ENCODE measurements at places on chromosomes 7 and 10.
A peak's percentile ranks its signal among the peaks of the same experiment; 100 is the strongest.

DNA sequence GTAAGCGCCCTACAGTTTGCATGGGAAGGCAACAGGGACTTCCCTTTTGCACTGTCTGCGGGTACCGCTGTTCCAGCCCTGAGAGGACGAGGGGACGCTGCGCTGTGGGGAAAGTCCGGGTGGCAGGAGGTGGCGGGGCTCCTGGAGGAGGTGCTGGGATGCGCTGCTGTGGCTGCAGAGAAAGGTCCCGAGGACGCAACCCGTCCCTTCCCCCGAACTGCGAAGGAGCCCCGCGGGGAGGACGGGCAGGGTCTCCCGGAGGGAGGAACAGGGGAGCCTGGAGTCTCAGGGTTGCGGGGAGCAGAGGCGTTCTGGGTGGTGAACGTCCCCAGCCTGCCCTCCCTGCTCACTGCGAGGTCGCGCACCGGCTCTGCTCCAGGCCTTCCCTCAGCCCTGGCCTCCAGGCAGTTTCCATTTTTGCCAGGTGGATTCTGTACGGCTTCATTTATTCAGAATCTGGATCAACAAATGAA, 91.6 kb downstream of the CXCL12 start:
- no peaks in the 10 kb centered on the region for H3K36me3 ChIP-seq
- H3K4me3 ChIP-seq: no peak overlapping the region
- H3K27ac ChIP-seq: no peak overlapping the region
- peaks cover 19% of the 10 kb centered on the region for H3K27me3 ChIP-seq
- no peaks in the 10 kb centered on the region for H3K4me1 ChIP-seq

DNA sequence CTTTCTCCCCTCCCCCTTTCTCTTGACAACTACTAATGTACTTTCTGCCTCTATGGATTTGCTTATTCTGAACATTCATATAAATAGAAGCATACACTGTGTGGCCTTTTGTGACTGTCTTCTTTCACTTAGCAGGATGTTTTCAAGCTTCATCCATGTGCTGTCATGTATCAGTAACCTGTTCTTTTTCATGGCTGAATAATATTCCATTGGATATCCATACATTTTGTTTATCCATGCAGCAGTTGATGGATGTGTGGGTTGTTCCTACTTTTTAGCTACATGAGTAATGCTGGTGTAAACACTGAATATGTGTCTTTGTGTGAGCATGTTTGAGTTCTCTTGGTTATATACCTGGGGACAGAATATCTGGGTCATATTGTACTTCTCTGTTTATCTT, 107.6 kb downstream of the TRRAP start:
- H3K4me3 ChIP-seq: no peak overlapping the region
- H3K4me1 ChIP-seq: no peaks in the 10 kb centered on the region
- H3K36me3 ChIP-seq: peaks cover 77% of the 10 kb centered on the region
- no peak for DNase-seq

GRCh38 chr7:1369916-1370657, 89.2 kb downstream of the MICALL2 start:
- H3K27me3 ChIP-seq: peaks cover 43% of the 10 kb centered on the region
- no peak for DNase-seq
- no peaks in the 10 kb centered on the region for H3K4me1 ChIP-seq
- H3K27ac ChIP-seq: no peak overlapping the region
- H3K4me3 ChIP-seq: no peak overlapping the region
- no peaks in the 10 kb centered on the region for H3K36me3 ChIP-seq

- H3K36me3 ChIP-seq: no peaks in the 10 kb centered on the region
- H3K27ac ChIP-seq: no peak overlapping the region
- no peaks in the 10 kb centered on the region for H3K4me1 ChIP-seq
- H3K4me3 ChIP-seq: no peak overlapping the region
- H3K27me3 ChIP-seq: peaks cover 5% of the 10 kb centered on the region
Measured at GRCh38 chr7:42262964-42263363, 26.0 kb upstream of the GLI3 start.

GRCh38 chr7:45001138-45001694, 1.2 kb downstream of the CCM2 start:
- peaks cover 26% of the 10 kb centered on the region for H3K36me3 ChIP-seq
- peak; percentile 82 for DNase-seq
- H3K4me1 ChIP-seq: peaks cover 53% of the 10 kb centered on the region
- H3K4me3 ChIP-seq: peak overlapping the region; percentile 91
- peak overlapping the region; percentile 98 for H3K27ac ChIP-seq

DNA sequence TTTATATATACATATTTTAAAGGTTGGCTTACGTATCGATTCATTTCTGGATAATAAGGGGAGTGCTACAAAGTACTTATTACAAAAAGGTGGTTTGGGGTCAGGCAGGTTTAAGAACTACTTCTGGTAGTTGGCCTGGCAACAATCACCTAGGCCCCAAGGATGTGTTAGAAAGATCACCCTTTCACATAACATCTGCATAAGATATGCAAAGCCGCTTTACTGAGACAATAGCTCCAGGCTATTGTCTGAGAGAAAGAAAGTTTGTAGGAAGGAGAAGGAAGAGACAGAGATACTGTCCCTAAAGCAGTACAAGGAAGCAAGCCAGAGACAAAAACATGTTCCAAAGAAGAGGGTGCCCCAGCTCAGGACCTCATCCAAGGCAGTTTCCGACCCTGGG, 6.2 kb downstream of the PAXIP1 start:
- H3K4me3 ChIP-seq: no peak overlapping the region
- H3K4me1 ChIP-seq: peaks cover 2% of the 10 kb centered on the region
- DNase-seq: no peak
- H3K27me3 ChIP-seq: no peaks in the 10 kb centered on the region

- H3K27ac ChIP-seq: no peak overlapping the region
- H3K4me1 ChIP-seq: no peaks in the 10 kb centered on the region
- H3K36me3 ChIP-seq: peaks cover 6% of the 10 kb centered on the region
- no peaks in the 10 kb centered on the region for H3K27me3 ChIP-seq
- DNase-seq: no peak
Measured at GRCh38 chr7:56007891-56008290, 43.4 kb downstream of the PSPH start.

DNA sequence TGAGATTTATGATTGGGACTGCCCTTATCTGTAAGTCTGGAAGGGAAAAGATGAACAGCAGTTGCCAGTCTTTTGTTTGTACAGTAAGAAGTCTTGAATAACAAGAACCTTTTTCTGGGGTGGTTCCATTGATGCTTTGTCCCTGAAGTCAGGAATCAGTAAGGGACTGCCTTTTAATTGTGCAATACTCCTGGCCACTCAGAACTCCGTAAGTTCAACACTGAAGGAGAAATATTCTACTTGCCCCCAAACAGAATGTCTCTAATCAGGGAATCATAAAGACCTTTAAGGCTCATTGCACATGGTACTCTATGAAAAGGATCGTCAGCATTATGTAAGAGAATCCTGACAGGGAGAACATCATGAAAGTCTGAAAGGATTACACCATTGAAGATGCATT, 361.4 kb downstream of the EXOC4 start:
- no peak overlapping the region for H3K27ac ChIP-seq
- no peaks in the 10 kb centered on the region for H3K27me3 ChIP-seq
- no peak for DNase-seq
- peaks cover 3% of the 10 kb centered on the region for H3K36me3 ChIP-seq
- no peaks in the 10 kb centered on the region for H3K4me1 ChIP-seq

DNA sequence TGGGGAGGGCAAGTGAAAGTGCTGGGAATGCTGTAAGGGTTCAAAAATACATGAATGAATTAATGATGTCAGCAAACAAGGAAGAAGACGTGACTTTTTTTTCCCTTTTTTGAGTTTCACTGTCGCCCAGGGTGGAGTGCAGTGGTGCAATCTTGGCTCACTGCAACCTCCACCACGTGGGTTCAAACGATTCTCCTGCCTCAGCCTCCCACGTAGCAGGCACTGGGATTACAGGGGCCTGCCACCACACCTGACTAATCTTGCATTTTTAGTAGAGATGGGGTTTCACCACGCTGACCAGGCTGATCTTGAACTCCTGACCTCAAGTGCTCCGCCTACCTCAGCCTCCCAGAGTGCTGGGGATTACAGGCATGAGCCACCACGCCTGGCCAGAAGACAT, 30.0 kb downstream of the DENND10 start:
- peak overlapping the region; percentile 99 for H3K27ac ChIP-seq
- peaks cover 55% of the 10 kb centered on the region for H3K4me1 ChIP-seq
- no peak overlapping the region for H3K4me3 ChIP-seq
- H3K36me3 ChIP-seq: peaks cover 49% of the 10 kb centered on the region
- no peaks in the 10 kb centered on the region for H3K27me3 ChIP-seq

Measured in activated CD4-positive, alpha-beta T cell treated with anti-CD3 and anti-CD28 coated beads for 36 hours (primary cell).